NCI-H1694 (cell line): ENCODE measurements at places on chromosomes 2 and 18.

DNA sequence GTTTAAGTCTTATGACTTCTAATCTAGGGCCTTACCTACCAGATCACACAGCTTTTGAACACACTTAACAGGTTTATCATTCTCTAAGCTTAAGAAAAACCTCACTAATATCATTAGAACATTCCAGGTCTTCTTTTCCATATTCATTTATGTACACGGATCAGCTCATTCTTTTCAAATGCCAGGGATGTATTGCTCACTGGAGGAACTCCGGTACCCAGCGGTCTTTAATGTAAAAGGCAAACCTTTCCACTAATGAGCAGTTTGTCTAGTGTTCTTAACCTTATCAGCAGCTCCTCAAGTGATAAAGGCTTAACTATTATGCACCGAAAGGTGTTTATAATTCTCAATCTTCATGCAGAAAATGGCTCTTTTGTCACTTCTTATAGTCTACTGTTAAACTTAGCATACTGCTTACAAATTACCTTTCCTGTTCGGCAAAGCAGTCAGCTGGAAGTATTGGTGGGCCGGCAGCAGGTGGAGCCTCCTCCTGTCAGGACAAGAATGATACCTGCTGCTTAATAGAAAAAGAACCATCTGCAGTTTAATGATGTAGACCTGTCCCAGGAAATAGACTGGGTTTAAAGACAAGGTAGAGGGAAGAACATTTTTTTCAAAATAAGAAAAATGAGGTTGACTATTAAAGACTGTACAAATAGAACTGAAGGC lies 142.7 kb downstream of the FIGN start:
- no peak for DNase-seq

DNA sequence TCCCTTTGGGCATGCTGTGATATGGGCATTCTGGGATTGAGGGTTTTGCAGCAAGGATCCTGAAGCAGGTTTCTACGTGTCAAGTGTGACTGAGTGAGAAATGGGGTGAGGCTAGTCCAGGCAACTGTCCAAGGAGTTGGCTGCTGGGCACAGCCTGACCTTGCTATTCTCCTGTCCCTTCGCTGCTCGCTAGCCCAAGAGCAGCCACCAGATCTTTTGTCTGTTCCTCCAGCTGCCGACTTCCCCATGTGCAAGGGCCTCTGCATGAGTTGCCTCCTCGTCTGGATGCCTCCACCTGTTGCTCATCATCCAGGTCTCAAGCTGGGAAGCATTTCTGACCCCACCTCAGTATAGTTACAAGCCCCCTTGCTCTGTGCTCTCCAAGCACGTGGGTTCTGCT lies 71.1 kb downstream of the DYSF start:
- no peak for DNase-seq

GRCh38 chr18:21448299-21448698 lies 152.2 kb downstream of the ESCO1 start:
- DNase-seq = no peak

- no peak for DNase-seq
Observed at GRCh38 chr2:101121174-101121573, 30.0 kb downstream of the TBC1D8 start.

GRCh38 chr2:48183991-48184390 lies 277.7 kb upstream of the FBXO11 start:
- no peak for DNase-seq

DNA sequence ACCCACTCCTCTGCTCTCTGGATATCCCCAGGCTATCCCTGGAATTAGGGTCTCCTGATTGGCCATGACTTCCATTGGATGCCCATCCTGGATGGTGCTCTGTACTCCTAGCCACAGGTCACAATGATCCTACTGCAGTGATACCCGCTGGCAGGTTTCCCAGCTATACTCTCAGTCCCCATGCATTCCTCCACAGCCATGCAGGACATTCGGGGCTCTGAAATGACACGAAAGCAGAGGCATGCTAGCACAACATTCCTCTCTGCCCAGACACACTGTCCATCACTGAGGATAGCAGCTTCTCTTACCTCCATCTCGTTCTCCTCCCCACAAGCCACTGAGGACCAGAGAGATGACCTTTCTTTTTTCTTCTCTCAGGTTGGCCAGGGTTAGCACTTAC lies 51.7 kb upstream of the SPATS2L start:
- no peak for DNase-seq

DNA sequence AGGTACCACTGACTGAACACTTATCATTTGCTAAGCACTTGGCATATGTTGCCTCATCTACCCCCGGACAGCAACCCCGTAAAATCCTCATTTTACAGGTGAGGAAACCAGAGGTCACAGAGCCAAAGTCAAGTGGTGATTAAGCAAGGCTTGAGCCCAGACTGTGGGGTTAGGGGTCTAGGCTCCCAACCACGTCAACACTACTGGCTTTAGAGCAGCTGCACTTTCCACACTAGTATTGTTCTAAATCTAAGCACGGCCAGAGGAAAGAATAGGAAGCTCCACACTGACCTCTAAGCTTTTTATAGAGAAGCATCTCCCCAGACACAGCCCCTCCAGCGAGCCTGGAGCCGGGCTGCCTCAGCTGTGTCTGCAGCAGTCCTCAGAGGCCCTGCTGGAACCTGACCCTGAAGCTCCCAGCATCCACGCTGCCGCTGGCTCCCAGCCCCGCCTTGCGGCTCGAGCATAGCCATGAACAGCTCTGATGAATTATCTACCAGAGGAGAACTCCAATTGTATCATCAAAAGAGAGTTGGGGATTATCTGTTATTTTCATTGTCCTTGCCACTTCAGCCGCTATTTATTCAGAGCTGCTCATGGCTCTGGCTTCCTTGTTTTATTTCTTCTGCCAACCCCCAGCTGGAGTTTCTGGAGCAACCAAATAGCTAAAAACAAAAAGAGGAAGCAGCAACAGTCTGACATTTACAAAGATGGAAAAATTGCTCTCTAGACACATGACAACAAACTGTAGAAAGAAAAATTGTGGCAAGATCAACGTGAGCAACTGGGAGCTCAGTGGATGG lies 62.2 kb upstream of the RTN4 start:
- no peak for DNase-seq

DNA sequence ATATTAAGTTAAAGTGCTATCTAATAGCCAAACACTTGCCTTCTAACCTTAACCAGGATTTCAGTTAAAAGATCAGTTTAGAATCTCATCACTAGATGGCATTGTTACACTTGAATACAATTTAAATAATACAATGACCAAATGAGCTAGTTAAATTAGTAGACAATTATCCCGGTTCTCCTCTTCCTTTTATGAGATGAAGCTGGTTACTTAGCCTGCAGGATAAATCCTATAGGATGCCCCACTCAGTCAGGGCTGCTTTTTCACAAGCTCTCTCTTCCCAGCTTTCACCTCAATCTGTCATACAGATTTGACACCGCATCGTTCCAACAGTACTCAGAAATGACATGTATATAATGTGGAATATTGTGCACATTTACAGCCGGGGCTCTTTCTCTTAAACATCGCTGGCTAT lies 678.8 kb downstream of the KCNJ3 start:
- DNase-seq = peak; percentile 80

DNA sequence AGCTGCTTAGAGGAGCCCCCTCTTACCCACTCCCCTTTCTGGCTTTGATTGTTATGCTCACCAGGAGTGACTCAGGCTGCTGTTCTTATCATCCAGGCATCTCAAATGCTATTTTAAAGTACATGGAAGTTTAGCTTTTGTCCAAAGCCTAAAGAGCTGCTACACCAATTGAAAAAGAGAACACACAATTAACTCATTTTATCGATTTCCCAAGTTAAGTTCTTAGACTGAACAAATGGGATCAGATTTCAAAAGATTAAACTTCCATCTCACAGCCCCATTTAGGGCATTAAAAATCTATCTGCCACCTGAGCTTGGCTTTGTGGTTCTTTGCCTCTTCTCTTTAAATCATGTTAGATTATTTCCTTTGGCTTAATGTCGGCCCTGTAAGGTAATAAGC lies 81.2 kb downstream of the MYO5B start:
- no peak for DNase-seq

- DNase-seq = peak; percentile 64
Observed at GRCh38 chr18:24118750-24119577, 19.9 kb upstream of the CABYR start.

DNA sequence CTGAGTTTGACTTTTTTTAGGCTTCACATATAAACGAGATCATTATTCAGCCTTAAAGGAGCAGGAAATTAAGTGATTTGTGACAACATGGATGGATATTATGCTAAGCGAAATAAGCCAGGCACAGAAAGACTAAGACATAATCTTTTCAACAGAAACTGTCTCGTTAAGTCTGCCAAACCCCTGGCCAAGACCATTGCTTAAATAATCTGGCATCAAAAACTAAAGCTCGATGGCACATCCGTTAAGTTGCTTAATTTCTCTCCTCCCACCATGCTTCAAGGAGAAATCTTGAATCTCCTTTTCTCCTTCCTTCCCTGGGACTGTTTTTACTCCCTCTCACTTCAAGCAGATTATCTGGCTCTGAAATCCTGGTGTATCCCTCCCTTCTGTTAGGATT lies 140.3 kb downstream of the GALNT14 start:
- DNase-seq = no peak
